ENCODE measurements at places on chromosomes 3 and 15.

DNA sequence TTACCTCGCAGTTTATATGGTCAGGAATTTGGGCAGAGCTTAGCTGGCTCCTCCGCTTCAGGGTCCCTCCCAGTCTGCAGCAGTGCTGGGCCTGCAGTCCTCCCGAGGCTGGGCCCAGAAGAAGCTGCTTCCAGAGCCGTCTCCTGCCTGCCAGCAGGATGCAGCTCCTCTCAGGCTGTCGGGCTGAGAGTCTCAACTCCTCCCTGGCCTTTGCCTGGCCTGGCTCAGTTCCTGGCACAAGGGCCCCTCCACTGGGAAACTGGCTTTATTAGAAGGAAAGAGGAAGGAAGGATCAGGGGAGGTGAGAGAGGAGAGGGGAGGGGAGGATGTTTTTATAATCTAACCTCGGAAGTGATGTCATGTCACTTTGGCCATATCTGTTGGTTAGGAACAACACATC is 72.8 kb downstream of the GABRG3 start:
- no peak for DNase-seq

GRCh38 chr3:18092726-18093125 is 332.4 kb downstream of the SATB1 start:
- DNase-seq, result no peak

DNA sequence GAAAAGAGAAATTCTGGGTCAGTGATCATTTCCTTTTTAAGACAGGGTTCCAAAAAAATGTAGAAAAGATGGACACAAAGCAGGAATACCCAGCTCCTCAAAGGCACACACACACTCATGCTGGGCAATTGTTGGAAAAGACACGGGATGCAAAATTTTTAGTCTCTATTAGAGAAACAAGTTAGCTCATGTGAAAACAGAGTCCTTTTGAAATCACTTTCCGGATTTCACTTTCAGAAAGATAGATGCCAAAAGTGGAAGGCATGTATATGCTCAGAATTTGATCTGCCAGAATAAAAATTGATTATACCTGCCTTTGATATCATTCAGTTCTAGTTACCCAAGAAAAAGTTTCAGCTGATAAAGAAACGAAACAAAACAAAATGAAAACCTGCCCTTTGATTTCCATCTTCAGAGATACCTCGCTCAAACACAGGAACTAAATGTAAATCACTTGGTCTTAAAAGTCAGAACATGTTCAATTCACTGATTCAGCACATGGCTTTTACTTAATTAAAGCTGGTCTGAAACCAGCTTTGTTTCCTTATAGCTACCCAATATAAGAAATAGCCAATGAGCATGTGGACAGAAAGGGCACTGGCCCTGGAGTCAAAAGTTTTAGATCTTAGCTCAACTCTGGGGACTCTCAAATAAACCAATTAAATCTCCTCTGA is 52.8 kb downstream of the PLD1 start:
- DNase-seq, result no peak

DNA sequence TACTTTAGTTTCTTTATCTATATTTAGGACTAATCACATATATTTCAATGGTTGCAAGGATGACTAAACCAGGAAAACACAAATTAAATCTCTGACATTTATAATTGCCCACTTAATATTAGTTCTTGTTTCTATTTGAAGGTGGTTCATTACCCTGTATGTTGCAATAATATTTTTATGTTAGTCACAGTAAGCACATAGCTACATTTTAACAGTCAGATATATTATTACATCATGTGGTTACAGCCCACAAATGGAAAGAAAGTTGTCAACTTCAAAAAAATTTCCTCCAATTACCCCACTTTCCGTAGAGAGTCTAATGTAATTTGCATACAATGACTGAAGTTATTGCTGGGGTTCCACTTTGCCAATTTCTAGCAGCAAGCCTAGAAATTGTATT is 114.6 kb downstream of the TUSC7 start:
- no peak for DNase-seq

DNA sequence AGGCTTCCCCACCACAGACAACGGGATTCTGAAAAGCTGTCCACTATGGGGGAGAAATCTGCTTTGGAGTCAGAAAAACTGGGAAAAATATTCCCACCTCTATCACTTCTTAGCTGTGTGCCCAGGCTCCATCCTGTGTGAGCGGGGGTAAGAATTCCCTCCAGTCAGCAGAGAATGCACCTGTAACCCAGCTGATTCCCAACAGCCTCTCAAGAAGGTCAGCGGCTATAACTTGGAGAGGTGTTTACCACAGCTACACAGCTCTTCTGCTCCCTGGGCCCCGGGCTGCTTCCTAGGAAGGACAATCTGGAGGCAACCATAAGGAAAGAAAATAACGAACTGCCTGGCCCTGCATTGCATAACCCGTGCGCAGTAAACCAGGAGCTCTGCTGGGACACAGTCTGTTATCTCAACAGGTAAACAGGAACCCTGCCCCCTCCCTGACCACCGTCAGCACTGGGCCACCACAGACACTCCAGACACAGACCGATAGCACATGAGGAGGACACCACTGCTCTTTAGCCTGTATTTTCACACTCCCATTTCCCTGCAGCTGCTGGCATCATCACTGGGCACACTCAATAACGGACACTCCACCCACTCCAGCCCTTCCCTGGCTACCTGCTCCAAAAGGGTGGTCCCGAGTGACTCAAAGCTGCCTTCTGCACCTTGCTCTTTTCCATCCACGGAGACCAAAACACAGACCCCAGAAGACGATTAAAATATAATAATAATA is 2.1 kb downstream of the RAB43 start:
- no peak for DNase-seq

DNA sequence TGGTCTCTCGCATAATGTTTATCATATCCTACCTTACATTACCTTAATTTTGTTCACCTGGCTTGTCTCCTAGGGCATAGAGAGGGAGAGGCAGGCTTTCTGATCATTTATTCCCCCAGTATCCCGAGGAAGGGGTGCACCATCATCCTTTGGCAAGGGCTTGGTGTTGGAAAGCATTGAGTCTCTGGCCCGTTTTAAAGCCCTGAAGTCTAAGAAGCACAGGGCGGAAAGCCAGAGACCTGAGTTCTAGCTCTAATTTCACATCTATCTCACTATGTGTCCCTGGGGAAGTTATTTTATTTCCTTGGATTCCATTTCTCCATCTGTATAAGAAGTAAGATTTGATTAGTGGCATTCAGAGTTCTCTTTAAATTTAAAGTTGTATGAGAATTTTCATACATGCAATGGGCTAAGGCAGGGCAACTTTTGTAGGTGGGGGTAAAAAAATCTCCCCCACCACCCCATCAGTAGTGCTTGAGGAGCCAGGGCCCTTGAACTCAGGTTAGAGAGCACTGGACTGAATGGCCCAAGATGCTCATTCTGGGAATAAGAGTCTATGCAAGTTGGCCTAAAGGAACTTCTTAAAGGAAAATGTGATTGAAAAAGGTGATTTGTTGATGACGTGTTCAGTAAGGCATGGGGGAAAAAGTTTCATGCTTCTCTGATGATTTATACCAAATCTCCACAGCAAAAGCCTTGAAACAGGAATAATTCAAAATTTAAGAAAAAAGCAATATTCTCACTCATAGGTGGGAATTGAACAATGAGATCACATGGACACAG is 10.1 kb downstream of the TMC3 start:
- DNase-seq, result no peak

- DNase-seq, result no peak
Measured at GRCh38 chr3:139308560-139308959, 35.3 kb upstream of the MRPS22 start.

- no peak for DNase-seq
Measured at GRCh38 chr3:123149525-123149924, 52.2 kb upstream of the SEC22A start.

DNA sequence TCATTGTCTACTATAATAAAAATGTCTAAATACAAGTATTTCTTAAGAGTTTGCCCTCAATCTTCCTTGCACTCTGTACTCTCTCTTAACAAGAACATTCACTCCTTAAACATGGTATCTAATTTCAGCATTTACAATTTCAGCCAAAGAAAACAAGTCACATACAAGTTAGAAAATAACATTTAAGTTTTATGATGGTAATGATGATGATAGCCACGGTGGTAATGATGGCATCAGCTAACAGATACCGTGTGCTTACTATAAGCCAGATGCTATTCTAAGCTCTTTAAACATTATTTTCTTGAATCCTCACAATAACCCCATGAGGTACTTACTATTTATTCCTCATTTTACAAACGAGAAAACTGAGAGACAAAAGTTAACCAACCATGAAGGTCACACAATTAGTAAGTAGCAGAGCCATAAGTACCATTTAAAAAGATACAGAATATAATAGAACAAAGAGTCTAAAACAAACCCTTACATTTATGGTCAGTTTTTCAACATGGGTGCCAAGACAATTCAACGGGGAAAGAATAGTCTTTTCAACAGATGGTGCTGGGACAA is 7.4 kb downstream of the SPICE1 start:
- no peak for DNase-seq

GRCh38 chr3:185236969-185237368 is 16.9 kb downstream of the EHHADH start:
- no peak for DNase-seq

GRCh38 chr3:30226601-30227151 is 379.7 kb upstream of the TGFBR2 start:
- DNase-seq, result no peak

GRCh38 chr15:61172325-61172724 is 56.8 kb downstream of the RORA start:
- DNase-seq, result no peak

GRCh38 chr3:73467211-73467610 is 157.5 kb downstream of the PDZRN3 start:
- no peak for DNase-seq

Data from common myeloid progenitor, CD34-positive (primary cell).